Dermis blood vessel endothelial cell (primary cell): ENCODE measurements at places on chromosomes 6 and 20. TPM values are rescaled to one million over a fixed set of nuclear protein-coding genes. Genes with fewer than 3 reads are reported as not detected.

The PRICKLE4 gene
- total RNA-seq, result 6.9 and 10.4 TPM in 2 replicates

The FAM184A gene
- total RNA-seq, result 0.17 and 0.33 TPM in 2 replicates

The SPTLC3 gene
- 0.68 and 1.4 TPM in 2 replicates for total RNA-seq

The RIMS1 gene
- 5.9 and 7.5 TPM in 2 replicates for total RNA-seq

The C20orf202 gene
- total RNA-seq, result not detected in 2 replicates

The MEP1A gene
- total RNA-seq, result not detected in 2 replicates

The TFAP2B gene
- total RNA-seq, result under 0.01 TPM in 2 replicates

The FKBP1C gene
- 0.17 and 4.4 TPM in 2 replicates for total RNA-seq

The POFUT1 gene
- 35.2 and 49.7 TPM in 2 replicates for total RNA-seq

The LY6G6D gene
- total RNA-seq, result not detected in 2 replicates

The SPATS1 gene
- total RNA-seq, result not detected in 2 replicates
